Type B pancreatic cell (in vitro differentiated cells): ENCODE measurements at places on chromosomes 7 and 10. TPM values are rescaled to one million over a fixed set of nuclear protein-coding genes. Genes with fewer than 3 reads are reported as not detected.

GRCh38 chr7:47683485-47683898, 101.6 kb upstream of the TNS3 start:
- H3K4me3 ChIP-seq: no peak overlapping the region
- H3K4me1 ChIP-seq: peaks cover 24% of the 10 kb centered on the region
- H3K27me3 ChIP-seq: no peaks in the 10 kb centered on the region
- no peak overlapping the region for H3K27ac ChIP-seq
- no peak for DNase-seq

- H3K4me3 ChIP-seq: peak overlapping the region; percentile 15
- H3K27ac ChIP-seq: peak overlapping the region; percentile 1
- H3K36me3 ChIP-seq: no peaks in the 10 kb centered on the region
- DNase-seq: no peak
- no peaks in the 10 kb centered on the region for H3K27me3 ChIP-seq
These were observed 95.7 kb upstream of the PALS2 start for GRCh38 chr7:24477398-24478136.

The STEAP2 gene
- total RNA-seq: 1.7 and 3.3 TPM in 2 replicates

- no peaks in the 10 kb centered on the region for H3K36me3 ChIP-seq
- DNase-seq: no peak
- H3K27me3 ChIP-seq: no peaks in the 10 kb centered on the region
- peak overlapping the region; percentile 63 for H3K4me3 ChIP-seq
These were observed 35.5 kb downstream of the PPP1R3C start for GRCh38 chr10:91597197-91597881.

The JAKMIP3 gene
- total RNA-seq: 0.10 and 0.19 TPM in 2 replicates
